Mesenteric fat pad (tissue), 1 donor: ENCODE measurements at places on chromosomes 7 and 10. TPM values are rescaled to one million over a fixed set of nuclear protein-coding genes. Genes with fewer than 3 reads are reported as not detected.

Gene WIPF3
- total RNA-seq, result 1.4 TPM

Gene SNX13
- 65.8 TPM for total RNA-seq

Gene ZC3HAV1L
- 13.6 TPM for total RNA-seq

Gene ZNF853
- 4.1 TPM for total RNA-seq

Gene CD36
- 2,225 TPM for total RNA-seq

GRCh38 chr10:47181052-47181849, 118.7 kb upstream of the GDF10 start:
- no peak for DNase-seq

DNA sequence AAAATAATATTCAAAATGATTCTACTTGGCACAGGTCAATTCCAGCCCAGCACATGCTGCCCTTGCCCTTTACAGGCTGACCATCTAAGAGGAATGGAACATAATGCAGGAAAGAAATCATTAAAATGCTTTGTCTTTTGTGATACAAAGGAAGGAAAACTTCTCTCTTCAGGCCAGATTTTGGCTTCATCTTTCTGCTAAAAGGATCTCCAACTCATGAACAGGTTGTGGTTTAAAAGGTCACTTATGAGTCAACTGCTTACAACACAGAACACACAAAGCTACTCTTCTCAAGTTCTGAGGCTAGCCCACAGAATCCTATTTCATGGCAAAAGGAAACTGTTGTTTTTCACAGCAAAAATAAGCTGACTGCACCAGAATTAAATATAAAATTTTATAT, 197.1 kb downstream of the DOCK4 start:
- no peak for DNase-seq

DNA sequence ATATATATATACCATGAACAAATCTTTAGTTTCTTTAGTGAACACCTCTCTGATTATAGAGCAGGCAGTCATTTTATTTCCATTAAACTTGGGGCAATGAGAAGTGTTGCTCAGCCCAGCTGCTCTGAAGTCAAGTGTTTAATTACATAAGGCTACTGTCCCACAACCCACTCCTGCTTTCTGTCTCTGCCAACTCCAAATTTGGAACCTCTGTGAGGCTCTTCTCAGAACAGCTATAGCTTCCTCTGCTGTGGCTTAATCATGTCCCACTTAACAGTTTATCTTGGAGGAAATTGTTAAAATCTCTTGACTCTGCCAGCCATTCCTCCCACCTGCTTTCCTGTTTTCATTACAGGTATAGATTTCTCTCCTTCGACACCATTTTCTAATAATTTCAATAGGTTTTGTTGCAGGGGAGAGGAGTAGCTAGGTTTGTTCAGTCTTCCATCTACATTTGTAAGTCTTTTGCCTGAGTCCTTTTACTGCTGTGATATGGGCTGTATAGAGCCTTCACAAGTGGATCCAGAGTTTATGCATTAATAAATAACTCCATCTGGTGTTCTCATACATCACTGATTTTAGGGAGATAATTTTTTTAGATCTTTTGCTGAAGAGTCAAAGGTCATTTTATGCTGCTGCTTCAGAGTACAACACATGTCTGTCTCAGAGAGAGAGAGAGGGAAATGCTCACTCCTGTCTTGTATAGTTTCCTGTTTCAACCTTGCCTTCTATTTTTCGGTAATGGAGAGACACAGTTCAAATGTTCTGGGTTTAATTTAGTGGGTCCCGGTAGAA, 170.4 kb downstream of the WNT2 start:
- no peak for DNase-seq

GRCh38 chr7:40000734-40001315, 50.8 kb downstream of the CDK13 start:
- no peak for DNase-seq

- DNase-seq, result peak; percentile 86
Observed at GRCh38 chr7:158432369-158433341, 155.0 kb downstream of the PTPRN2 start.

DNA sequence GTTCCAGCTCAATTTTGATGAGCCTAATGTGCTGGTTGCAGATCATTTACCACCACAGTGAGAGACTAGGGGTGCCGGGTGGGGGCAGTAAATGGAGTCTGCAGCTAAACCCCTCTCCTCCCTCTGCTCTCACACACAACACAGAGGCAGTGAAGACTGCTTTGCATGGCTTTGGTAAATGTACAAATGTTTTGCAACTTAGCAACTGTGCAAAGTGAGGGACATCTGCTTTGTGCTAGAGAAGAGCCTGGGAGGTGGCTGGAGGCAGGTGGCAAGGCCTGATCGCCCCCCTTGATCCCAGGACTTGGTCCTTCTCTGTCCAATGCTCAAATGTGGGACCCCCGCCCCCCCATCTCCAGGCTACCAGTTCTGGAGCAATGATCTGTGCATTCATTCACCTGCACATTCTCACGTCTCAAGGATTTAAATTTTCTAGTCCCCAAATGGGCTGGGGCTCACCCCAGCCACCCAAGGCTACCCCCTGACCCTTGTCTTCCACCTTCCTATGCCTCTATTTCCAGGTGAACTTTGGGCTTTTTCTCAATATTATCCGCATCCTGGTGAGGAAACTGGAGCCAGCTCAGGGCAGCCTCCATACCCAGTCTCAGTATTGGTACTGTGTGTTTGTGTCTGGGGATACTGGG, 11.6 kb downstream of the GHRHR start:
- DNase-seq, result peak; percentile 51

DNA sequence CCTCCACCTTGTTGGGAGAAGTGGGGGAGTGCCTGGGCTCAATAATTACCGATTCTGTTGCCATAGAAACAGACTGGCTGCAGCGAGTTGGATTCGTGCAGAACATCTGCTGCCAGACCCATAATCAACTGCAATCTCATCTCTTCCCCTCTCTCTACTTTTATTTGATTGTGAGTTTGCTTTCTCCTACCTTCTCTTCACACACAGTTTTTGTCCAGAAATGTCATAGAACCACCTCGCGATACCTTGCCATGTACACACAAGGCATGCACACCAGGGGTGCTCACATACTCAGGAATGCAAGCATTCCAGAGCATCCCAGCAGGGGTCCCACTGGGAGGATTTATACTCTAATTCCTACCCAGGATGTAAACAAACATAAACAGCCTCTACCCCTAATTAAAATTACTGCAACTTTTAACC, 262.2 kb upstream of the AOAH start:
- DNase-seq, result no peak

GRCh38 chr10:34295142-34295548, 520.0 kb downstream of the PARD3 start:
- no peak for DNase-seq
